ENCODE measurements at places on chromosomes 16 and 17. TPM values are rescaled to one million over a fixed set of nuclear protein-coding genes. Genes with fewer than 3 reads are reported as not detected.

GRCh38 chr16:75485230-75486013, 9.8 kb downstream of the CHST6 start:
- DNase-seq, result no peak

The OR2C1 gene
- not detected for total RNA-seq

DNA sequence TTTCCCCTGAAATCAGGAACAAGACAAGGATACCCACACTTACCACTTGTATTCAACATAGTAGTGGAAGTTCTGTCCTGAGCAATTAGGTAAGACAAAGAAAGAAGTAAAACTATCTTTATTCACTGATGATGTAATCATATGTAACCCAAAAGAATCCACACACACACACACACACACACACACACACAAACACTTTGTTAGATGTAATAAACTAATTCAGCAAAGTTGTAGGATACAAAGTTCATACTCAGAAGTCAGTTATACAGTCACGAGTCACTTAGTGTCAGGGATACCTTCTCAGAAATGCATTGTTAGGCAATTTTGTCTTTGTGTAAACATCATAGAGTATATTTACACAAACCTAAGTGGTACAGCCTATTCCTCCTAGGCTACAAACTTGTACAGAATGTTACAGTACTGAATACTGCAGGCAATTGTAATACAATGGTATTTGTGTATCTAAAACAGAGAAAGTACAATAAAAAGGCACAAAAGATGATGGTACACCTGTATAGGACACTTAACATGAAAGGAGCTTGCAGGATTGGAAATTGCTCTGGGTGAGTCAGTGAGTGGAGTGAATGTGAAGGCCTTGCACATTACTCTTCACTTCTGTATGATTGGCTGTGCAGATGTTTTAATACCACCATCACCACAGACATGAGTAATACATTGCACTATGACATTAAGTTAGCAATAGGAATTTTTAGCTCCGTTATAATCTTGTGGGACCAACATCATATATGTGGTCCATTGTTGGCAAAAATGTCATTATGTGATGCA, 370.1 kb downstream of the ZFHX3 start:
- no peak for DNase-seq

GRCh38 chr17:75996665-75997590, 3.7 kb upstream of the CDK3 start:
- no peak for DNase-seq

DNA sequence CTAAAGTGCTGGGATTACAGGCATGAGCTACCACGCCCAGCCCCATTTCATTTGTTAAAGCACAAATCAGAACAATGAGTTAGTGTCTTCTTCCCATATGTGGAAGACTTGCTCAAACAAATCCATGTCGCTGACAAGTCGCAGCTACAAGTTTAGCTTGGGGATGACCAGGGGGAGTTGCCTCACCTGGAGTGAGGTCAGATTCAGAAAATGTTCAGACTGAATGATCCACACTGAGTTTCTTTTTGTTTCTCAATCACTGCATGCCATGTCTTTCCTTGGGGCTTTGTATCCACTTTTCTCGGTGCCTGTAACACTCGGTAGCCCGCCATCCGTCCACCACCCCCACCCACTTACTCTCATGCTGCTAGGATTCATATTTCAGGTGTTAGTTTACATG, 437.3 kb upstream of the DYNLRB2 start:
- DNase-seq, result no peak
